ENCODE measurements at places on chromosomes 7 and 10.

DNA sequence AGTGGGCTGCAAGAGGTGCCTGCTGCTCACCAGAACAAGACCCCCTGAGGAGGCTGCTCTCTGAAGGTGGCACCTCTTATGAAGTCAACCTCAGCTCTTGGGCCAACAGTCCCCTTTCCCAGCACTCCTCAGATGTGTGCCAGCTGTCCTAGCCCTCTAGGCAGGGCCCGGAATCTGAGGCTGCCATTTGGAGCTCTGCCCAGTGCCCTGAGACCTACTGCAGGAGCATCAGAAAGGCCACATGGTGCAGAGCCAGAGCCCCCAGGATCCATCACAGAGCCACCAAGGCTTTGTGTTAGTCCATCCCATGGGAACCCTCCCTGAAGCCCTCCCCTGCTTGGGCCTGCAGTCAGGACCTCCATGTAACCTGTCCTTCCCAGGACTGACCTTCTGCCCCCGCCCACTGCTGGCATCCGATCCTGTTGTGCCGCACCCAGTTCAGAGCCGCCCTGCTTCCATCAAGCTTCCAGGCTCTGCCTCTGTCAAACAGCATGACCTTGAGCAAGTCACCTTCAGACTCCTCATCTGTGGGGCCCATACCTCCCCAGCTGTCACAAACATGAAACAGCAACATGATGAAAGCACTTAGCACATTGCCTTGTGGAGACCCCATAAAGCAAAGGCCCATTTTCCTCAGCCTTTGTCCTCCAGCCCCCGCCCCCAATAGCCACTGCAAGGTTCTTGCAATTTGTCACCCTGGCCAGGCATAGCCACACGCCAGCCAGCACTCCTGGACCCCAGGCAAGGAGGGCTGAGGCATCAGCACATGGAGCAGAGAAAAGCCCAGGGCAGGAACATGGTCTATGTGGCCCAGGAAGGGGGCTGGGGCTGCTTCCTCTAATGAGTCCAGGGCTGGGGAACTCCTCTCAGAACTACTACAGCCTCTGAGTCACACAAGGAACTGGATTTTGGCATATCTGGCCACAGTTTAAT lies 51.7 kb downstream of the GRID1 start:
- DNase-seq: no peak

DNA sequence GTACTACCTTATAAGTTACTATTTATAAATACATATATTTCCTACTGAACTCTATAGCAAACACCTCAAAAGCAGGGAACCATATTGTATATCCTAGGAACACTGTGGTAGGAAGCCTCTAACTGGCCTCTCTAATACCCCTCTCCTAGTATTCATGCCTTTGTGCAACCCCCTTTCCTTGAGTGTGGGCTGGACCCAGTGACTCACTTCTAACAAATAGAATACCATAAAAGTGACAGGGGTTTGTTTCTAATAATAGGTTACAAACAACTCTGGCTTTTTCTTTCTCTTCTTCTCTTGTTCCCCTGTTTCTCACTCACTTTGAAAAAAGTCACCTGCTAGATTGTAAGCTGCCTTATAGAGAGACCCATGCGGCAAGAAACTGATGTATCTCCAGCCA lies 51.6 kb upstream of the MACC1 start:
- DNase-seq: no peak

- DNase-seq: no peak
Observed at GRCh38 chr7:67525588-67525987, 529.0 kb downstream of the TYW1 start.

DNA sequence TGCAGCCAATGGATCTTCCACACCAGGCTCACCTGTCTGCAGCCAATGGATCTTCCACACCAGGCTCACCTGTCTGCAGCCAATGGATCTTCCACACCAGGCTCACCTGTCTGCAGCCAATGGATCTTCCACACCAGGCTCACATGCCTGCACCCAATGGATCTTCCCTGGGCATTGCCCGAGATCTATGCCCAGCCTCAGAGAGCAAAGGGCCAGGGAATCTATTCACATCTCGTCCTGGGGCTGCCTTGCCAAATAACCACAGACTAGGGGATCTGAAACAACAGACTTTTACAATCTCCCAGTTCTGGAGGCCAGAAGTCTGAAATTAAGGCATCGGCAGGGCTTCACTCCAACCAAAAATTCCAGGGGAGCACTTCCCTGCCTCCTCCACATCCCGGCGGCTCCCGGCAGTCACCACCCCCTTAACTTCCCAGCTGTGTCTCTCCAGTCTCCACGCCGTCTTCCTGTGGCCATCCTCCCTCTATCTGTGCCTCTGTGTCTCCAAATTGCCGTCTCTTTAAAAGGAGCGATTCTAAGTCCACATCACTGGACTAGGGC lies 92.4 kb upstream of the PPP2R2D start:
- no peak for DNase-seq

DNA sequence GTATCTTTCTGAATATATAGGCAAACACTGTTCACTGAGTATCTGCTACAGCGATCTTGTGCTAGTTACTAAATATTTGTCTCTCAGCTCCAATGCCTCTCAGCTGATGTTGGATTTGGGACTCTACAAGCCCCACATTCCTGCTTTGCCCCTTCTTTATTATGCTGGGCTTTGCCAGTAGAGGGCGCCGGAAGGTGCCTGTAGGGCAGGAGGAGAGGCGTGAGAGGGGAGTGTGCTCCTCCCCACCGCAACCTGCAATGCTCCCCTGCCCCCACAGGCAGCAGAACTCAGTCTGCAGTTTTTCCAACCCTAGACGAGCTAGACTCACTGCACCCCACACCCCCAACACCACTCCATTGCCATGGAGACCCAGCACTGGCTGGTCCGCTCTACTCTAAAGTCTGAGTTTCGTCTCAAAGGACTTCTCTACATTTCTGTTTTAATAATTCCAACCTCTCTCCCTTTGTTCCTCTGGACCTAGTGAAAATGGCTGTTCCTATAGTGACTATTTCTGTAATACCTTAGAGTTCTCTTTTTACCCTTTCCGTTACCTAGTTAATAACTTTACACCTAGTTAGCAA lies 337.6 kb downstream of the CCSER2 start:
- DNase-seq: no peak
